ENCODE measurements at places on chromosomes 6 and 20. TPM values are rescaled to one million over a fixed set of nuclear protein-coding genes. Genes with fewer than 3 reads are reported as not detected.

DNA sequence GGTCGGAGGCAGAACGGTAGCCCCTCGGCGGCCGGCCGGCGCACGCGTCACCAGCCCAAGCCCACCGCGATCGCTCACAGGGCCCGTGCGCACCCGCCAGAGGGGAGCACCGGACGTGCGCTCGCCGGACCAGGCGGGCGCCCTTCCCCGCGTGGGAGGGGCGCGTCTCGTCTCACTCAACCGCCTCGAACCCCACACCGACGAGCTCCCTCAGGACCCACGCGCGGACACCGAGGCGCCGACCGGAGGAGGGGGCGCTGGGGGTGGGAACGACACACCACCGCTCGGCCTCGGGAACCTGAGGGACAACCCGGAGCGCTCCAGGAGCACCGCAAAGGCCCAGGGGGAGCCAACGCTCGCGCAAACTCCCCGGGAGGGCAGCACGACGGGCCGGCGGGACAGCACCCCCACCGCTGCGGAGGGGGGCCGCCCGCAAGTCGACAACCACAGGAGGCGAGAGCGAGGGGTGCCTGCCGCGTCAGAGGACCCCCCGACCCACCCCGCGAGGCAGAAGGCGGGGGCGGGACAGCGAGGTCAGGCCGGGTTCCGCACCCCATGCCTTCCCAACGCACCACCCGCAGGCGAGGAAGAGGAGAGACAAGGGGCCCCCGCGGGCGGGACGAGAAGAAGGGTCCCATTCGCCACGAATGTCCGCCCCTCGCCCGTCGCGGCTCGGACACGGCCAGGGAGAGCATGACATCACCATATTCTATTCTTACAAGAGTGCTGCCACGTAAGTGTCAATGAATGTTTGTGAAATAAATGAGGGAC, 512.7 kb upstream of the ZNF337 start:
- peak overlapping the region; percentile 79 for H3K27ac ChIP-seq
- peak overlapping the region; percentile 84 for H3K4me3 ChIP-seq
- peaks cover 26% of the 10 kb centered on the region for H3K27me3 ChIP-seq
- DNase-seq: peak; percentile 57
- peaks cover 12% of the 10 kb centered on the region for H3K4me1 ChIP-seq
- H3K36me3 ChIP-seq: peaks cover 19% of the 10 kb centered on the region

Gene LSM14B
- 45.1 TPM for total RNA-seq

DNA sequence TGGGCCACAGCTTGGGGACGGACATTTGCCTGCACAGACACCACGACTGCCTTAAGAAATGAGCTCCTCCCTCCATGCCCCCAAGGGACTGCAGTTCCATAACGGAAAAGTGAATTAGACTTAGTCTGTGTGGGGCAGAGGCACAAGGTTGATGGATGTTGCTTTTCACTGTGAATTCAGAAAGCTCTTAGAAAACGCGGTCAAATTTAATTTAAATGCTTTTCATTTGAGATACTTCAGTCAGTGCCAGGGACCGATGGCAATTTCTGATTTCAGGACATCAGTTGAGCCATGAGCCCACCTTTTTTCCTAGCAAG, 356.4 kb downstream of the KIF16B start:
- no peaks in the 10 kb centered on the region for H3K4me1 ChIP-seq
- H3K36me3 ChIP-seq: no peaks in the 10 kb centered on the region
- no peak for DNase-seq
- H3K27ac ChIP-seq: no peak overlapping the region
- no peak overlapping the region for H3K4me3 ChIP-seq
- H3K27me3 ChIP-seq: no peaks in the 10 kb centered on the region

Gene IRF4
- 95.1 TPM for total RNA-seq

Gene PAK5
- not detected for total RNA-seq

GRCh38 chr6:132813173-132813856, 1.1 kb upstream of the RPS12 start:
- peaks cover 32% of the 10 kb centered on the region for H3K36me3 ChIP-seq
- peaks cover 6% of the 10 kb centered on the region for H3K27me3 ChIP-seq
- peak overlapping the region; percentile 90 for H3K4me3 ChIP-seq
- H3K4me1 ChIP-seq: peaks cover 26% of the 10 kb centered on the region
- DNase-seq: peak; percentile 56

Gene FAM83C
- total RNA-seq: not detected

Data from activated naive CD8-positive, alpha-beta T cell treated with anti-CD3 and anti-CD28 coated beads, Interleukin-2, amount 10 ng/mL, durations not matched to agents 7 days and 5 days (primary cell).